HepG2 (cell line): ENCODE measurements at places on chromosomes 6 and 20. TPM values are rescaled to one million over a fixed set of nuclear protein-coding genes. Genes with fewer than 3 reads are reported as not detected.

DNA sequence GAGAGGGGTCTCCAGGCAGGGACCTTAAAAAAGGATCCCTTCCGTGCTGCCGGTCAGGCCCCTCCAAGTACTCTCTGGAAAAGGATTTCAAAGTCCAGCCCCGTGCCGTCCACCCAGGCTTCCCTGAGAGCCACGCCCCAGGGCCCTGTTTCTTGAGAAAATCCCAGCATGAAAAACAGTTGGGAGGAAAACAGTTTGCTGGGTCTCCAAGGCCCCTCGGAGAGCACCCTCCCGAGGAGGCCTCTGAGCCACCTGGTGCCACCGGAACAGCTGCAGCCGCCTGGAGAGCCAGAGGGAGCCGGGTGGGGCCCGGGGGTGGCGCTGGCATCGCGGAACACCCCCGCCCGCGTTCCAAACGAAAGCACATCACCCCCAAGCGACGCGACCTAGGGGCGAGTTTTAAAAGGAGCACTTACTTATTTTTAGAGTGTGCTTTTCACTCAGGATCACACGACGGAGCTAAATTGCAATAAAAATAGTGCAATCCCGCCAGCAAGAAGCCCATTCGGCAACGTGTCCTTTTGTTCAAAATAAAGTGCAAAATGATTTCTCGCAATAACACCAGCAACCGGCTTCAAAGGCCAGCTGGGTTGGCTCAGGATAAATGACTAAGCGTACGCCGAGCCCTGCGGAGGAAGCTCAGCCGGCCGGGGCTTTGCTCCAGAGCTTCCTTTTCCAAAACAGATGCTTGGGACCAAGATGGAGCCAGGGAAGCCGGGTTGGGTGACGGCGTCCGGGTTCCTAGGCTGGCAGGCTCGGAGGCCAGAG is 64.2 kb downstream of the YTHDF1 start:
- no peak for DNase-seq
- H3K27ac ChIP-seq, result no peak overlapping the region
- H3K27me3 ChIP-seq, result peaks cover 85% of the 10 kb centered on the region
- H3K36me3 ChIP-seq, result no peaks in the 10 kb centered on the region
- no peaks in the 10 kb centered on the region for H3K4me1 ChIP-seq

The SYTL3 gene
- 0.21 and 0.28 TPM in 2 replicates for polyA plus RNA-seq

The OR2J1 gene
- 0.05 and 0.07 TPM in 2 replicates for polyA plus RNA-seq

DNA sequence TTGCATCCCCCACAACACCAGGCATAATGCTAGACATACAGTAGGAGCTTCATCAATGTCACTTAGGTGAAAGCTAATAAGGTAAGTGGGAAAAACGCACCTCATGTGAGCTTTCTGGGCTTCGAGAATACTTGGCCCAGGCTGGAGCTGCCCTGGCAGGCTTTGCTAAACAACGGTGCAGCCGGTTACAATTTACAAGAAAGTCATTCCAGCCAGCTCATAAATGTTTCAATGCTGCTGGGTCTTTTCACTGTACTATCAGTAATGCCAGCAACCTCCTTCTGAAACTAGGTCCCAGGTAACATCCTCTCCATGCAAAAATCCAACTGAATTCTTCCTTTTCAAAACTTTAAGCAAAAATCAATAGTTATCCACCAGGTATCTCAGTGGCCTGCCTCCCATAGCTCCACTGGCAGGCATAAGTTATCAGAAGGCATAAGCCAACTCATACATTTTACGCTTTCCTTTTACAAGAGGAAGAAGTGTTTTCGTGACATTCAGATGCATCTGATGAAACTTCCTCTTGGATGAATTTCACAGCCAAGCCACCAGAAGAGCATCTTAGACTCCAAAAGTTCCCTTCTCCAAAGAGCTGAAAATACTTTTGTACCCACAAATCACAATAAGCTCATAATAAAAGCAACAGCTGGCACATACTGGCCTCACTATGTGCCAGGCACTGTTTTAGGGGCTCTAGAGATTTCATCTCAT is 56.3 kb downstream of the RTN4IP1 start:
- no peaks in the 10 kb centered on the region for H3K27me3 ChIP-seq
- no peak overlapping the region for H3K27ac ChIP-seq

- no peak overlapping the region for H3K27ac ChIP-seq
- no peak overlapping the region for H3K4me3 ChIP-seq
- no peaks in the 10 kb centered on the region for H3K27me3 ChIP-seq
- H3K4me1 ChIP-seq, result no peaks in the 10 kb centered on the region
These were observed 515.2 kb upstream of the JARID2 start for GRCh38 chr6:14730654-14731053.

GRCh38 chr20:53270792-53271375 is 298.7 kb downstream of the TSHZ2 start:
- no peak overlapping the region for H3K4me3 ChIP-seq
- H3K27ac ChIP-seq, result no peak overlapping the region

The QKI gene
- polyA plus RNA-seq, result 117 and 137 TPM in 2 replicates

The ZSCAN9 gene
- 14.6 and 16.3 TPM in 2 replicates for polyA plus RNA-seq

The UBE2V1 gene
- polyA plus RNA-seq, result 102 and 132 TPM in 2 replicates

DNA sequence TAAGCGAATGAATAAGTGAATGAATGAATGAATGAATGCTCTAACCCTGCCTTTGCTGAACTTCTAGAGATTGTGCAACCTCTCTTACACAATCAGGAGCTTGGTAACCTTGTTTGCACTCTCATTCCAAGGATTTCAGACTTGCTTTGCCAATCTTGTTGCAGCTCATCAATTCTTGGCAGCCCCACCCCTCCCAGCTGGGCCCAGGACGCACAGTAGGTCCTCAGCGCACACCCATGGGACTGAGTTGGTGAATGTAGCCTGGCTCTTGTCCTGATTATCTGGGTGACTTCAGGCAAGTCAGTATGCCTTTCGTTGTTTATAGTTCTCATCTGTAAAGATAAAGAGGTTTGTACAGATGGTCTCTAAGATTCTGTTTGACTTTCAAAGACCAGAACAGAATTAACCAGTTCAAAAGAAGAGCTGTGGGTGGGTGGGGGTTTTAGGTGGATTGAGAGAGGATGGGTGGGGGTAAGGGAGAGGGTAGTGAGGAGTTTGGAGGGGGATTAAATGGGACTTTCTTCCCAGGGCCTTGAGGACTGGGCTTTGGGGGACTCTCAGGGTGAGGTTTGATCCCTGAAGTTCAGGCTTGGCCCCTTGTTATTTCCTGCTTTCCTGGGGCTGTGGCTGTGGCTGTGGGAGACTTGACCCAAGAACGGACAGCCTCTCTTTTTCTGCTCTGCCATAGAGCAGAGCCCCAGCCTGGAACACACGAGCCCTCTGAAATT is 33.2 kb downstream of the VEGFA start:
- H3K4me1 ChIP-seq, result peaks cover 100% of the 10 kb centered on the region
- H3K27ac ChIP-seq, result no peak overlapping the region
- no peak for DNase-seq
- no peak overlapping the region for H3K4me3 ChIP-seq
- H3K36me3 ChIP-seq, result no peaks in the 10 kb centered on the region

DNA sequence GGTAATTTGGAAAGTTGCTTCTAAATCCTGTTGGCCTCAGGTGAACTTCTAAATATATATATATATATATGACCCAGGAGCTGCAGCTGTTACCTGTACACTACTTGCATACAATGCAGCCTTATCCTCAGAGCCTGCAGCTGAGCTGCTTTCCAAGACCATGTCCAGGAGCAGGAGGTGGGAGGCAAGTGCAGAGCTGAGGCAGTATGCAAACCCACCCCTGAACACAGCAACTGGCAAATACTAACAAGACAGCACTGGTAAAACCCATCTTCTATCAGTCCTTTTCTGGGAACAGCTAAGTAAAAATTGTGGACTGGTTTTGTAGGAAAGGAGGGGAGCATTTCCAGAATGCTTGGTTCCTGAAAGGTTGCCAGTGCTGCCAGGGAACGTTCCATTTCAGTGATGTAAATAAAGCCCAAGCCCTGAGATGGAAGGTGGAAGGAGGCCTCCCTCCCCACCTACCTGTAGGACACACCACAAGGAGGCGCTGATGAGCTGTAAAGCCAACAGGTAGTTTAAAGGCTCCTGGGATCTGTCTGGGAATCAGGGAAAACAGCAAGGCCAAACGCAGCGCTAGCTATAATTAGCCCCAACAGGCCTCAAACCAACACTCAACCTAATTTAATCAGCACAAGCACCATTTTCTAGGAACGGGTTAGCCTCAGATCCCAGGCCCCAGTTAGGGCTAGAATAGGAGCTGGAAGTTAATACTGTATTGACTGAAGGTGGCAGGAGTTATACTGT is 93.8 kb upstream of the MAP7 start:
- peak; percentile 65 for DNase-seq
- no peak overlapping the region for H3K27ac ChIP-seq
- H3K4me1 ChIP-seq, result no peaks in the 10 kb centered on the region
- H3K27me3 ChIP-seq, result no peaks in the 10 kb centered on the region
- no peaks in the 10 kb centered on the region for H3K36me3 ChIP-seq

The PRIM2 gene
- 4.9 and 8.0 TPM in 2 replicates for polyA plus RNA-seq

DNA sequence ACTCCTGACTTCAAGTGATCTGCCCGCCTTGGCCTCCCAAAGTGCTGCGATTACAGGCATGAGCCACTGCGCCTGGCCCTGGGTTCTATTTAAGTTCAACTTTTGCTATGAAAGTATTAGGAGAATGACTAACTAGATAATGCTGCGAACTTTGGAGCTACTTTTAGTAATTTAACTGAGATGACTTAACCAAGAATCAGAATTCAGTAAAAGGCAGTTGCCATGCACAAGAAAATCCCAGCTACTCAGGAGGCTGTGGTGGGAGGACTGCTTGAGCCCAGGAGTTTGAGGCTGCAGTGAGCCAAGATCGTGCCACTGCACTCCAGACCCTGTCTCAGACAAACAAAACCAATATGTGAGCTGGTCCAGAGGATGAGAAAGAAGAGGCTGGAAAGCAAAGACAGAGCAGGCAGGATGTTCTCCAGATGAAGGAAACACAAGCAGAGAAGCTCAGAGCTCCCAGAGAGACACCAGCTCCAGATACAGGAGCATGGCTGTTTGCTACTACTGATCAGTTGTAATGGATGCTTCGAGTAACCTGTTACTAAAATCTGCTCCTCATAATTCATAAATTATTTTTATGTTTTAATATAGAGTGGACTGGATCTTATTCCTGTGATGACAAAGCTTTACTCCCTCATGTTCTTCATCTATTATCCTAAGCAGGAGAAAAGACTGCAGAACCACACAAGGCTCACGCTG is 23.9 kb downstream of the ZNF217 start:
- H3K4me1 ChIP-seq, result no peaks in the 10 kb centered on the region
- no peak for DNase-seq

DNA sequence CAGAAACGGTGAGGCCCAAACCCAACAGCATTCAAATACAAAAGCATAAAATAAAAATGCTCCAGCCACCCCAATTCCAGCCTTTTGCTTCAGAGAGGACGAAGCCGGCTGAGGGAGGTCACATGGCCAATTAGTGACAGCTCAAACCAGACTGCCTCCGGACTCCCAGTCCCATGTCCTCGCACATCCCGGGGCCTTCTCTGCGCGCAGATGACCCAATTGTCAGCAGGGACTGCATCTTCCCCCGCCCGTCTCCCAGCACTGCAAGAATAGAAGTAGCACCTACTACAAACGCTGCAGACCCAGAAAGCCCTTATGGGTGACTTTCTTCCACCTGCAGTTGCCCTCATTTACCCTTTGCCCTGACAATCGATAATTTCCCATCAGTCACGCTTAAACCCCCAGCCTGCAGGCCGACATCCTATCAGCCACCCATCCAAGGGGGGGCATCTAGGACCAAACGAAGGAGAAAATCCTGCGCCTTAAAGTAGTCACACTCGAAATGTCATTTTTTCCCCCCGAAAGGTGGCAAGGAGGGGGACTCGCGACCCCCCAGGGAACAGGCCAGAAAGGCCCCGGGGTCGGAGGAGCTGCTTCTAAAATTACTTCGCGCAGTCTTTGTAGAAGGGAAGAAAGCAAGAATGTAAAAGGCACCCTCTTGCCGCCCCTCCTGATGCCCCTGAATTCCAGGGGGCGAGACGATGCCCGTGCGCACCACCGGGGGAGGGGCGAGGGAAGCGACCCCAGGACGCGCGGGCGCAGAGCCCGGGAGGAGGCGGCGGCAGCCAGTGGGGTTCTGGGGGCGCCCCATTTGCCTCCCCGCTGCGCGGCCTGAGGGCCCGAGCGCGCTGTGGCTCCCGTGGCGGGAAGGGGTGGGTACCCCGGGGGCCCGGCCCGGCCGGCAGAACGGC is 792 bp downstream of the SLC23A2 start:
- peak; percentile 54 for DNase-seq
- H3K27ac ChIP-seq, result peak overlapping the region; percentile 45
- peaks cover 68% of the 10 kb centered on the region for H3K4me1 ChIP-seq
- H3K4me3 ChIP-seq, result peak overlapping the region; percentile 94
- H3K36me3 ChIP-seq, result no peaks in the 10 kb centered on the region
- no peaks in the 10 kb centered on the region for H3K27me3 ChIP-seq

- DNase-seq, result peak; percentile 78
- H3K4me3 ChIP-seq, result peak overlapping the region; percentile 98; the same call in 1 of the 2 replicates
- no peaks in the 10 kb centered on the region; the same call in 1 of the 2 replicates for H3K36me3 ChIP-seq
- peak overlapping the region; percentile 93 for H3K27ac ChIP-seq
- H3K27me3 ChIP-seq, result no peaks in the 10 kb centered on the region; the same call in 2 of the 3 replicates
- H3K4me1 ChIP-seq, result peaks cover 69% of the 10 kb centered on the region
These were observed 3.9 kb downstream of the PTPRK start for GRCh38 chr6:128516514-128516898.

- H3K36me3 ChIP-seq, result no peaks in the 10 kb centered on the region
- peaks cover 14% of the 10 kb centered on the region for H3K27me3 ChIP-seq
- DNase-seq, result no peak
- peaks cover 11% of the 10 kb centered on the region for H3K4me1 ChIP-seq
These were observed 31.7 kb upstream of the CCR6 start for GRCh38 chr6:167091026-167091804.

The TMEM200A gene
- polyA plus RNA-seq, result 0.34 and 0.55 TPM in 2 replicates

DNA sequence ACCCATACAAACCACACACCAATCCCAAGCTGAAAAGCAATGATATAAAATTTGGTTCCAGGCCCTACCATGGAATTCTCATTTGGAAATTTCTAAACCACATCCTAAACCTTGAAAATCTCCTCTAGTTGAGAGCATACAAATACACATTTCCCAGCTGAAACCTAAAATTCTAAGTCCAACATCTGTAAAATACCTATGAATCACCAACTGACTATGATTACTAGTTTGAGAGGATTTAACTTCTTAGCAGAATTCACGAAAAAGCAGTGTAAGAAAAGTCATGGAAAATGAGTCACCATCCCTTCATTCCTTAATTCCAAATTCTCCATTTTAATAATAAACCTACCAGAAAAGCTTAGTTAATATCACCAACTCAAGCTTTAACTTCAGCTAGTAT is 15.4 kb downstream of the RANBP9 start:
- peaks cover 2% of the 10 kb centered on the region; the same call in 1 of the 2 replicates for H3K36me3 ChIP-seq
- no peak for DNase-seq
- H3K27me3 ChIP-seq, result no peaks in the 10 kb centered on the region
- H3K4me1 ChIP-seq, result peaks cover 28% of the 10 kb centered on the region
- no peak overlapping the region for H3K4me3 ChIP-seq

DNA sequence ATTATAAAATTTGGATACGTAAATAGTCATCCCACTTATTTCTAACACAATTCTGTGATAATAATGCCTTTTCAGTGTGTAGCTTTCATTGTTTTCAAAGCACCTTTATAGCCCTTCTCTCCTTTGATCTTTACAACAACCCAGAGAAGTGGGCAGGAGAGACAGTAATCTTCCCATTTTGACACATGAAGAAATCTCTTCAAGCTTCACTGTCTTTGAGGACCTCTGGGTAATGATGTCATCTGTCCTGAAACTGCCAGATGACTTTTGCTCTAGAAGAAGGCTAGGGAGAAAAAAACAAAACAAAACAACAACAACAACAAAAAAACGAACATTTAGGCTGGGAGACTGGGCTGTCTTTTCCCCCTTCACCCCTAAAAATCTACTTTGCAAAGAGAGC is 203.0 kb downstream of the KCNQ5 start:
- H3K36me3 ChIP-seq, result no peaks in the 10 kb centered on the region
- no peaks in the 10 kb centered on the region for H3K4me1 ChIP-seq
- no peaks in the 10 kb centered on the region for H3K27me3 ChIP-seq
- no peak overlapping the region for H3K27ac ChIP-seq

The RAB44 gene
- polyA plus RNA-seq, result not detected in 2 replicates

The LTA gene
- polyA plus RNA-seq, result 0.09 TPM in 1 of 2 replicates, not detected in the other

The ATP9A gene
- polyA plus RNA-seq, result 18.5 and 19.2 TPM in 2 replicates

The C20orf141 gene
- not detected in 2 replicates for polyA plus RNA-seq
